ENCODE measurements at places on chromosomes 4 and X.

DNA sequence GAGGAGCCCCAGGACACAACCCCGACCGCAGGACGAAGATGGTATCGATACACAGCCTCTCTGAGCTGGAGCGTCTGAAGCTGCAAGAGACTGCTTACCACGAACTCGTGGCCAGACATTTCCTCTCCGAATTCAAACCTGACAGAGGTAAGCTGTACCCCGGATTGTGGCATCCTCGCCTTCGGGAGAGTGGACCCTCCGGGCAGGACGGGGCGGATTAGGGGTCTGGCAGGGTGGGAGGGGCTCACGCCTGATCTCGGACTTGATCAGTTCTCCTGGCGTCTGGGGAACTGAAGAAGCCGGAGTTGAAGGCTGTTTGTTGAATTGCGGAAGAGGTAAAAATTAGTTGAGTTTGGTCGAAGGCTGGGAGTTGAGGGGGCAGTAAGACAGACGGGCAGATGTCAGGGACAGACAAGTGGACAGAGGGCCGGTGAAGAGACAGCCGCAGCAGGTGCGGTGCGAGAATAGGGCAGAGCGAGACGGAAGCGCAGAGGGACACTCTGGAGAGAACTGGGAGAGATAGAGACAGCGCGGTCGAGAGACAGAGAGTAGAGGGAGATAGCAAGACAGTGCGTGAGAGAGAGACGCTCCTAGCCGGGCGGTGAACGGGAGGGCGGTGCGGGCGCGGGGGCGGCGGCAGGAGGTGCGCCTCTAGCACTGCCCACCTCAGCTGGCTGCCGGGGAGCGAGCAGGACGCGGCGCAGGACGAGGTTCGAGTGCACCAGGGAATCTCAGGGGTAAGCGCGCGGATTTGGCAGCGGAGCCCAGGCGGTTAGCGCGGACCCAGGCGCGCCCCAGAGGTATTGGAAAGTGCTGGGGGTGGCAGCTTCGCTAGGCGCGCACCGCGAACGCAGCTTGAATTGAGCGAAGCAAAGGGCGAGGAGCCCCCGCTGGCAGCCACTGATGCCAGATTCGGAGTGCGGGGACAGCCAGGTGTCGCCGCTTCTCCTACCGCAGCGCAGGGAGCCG is 23.9 kb downstream of the ARHGAP36 start:
- DNase-seq: no peak

DNA sequence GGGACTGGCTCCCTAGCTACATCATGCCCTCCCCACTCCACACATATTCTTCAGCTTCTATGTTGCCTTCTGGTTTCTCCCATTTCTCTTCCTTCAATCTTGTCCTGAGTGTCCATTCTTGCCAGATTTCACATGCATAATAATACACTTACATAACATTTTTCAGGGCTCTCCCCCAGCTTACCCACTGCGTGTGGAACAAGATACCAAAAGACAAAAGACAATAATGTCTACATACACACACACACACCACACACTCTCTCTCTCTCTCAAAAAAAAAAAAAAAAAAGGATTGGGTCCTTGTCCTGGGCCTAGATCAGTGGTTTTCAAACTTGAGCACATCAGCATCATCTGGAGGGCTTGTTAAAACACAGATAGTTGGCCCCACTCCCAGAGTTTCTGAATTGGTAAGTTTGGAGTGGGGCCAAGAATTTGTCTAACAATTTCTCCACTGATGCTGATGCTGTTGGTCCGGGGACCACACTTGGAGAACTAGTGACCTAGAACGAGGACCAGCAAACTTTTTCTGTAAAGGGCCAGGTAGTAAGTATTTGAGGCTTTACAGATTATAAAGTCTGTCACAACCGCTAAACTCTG is 6.5 kb upstream of the SMARCA1 start:
- no peak for DNase-seq

DNA sequence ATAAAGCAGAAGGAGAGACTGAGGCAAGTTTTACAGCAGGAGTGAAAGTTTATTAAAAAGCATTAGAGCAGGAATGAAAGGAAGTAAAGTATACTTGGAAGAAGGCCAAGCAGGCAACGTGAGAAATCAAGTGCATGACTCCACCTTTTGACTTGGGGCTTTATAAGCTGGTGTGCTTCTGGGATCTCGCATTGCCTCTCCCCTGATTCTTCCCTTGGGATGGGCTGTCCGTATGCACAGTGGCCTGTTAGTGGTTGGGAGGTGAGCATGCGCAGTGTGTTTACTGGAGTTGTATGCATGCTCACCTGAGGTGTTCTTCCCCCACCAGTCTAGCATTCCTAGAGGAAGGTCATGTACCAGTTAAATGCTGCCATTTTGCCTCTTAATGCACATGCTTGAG is 29.1 kb upstream of the C1QTNF7 start:
- DNase-seq: no peak

- no peak for DNase-seq
These were observed 180.5 kb downstream of the PPP1R2C start for GRCh38 chrX:42597481-42597880.
